ENCODE measurements at places on chromosomes 11 and 22. TPM values are rescaled to one million over a fixed set of nuclear protein-coding genes. Genes with fewer than 3 reads are reported as not detected.

GRCh38 chr22:37186228-37186996, 1.6 kb downstream of the C1QTNF6 start:
- peak overlapping the region; percentile 82 for H3K27ac ChIP-seq
- peak overlapping the region; percentile 83 for H3K4me3 ChIP-seq
- peaks cover 50% of the 10 kb centered on the region for H3K4me1 ChIP-seq
- H3K36me3 ChIP-seq, result no peaks in the 10 kb centered on the region
- no peak for DNase-seq
- no peaks in the 10 kb centered on the region for H3K27me3 ChIP-seq

DNA sequence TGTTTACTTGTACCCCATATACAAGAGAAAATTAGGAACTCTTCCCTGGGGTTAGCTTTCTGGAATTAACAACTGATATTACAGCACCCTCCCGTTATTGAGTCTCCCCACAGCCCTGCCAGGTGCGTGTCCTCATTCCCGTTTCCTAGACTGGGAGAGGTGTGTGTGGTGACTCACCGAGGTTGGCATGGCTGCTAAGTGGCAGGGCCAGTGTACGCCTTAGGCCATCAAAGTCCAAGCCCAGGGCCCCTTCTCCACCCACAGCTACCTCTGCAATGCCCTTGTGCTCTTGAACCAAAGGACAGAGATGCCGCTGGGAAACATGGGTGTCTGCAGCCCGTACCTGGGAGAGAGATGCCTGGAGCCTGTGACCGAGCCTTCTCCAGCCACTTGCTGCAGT, 12.3 kb downstream of the IFT27 start:
- H3K4me1 ChIP-seq, result no peaks in the 10 kb centered on the region
- DNase-seq, result peak; percentile 8
- H3K27ac ChIP-seq, result no peak overlapping the region
- H3K36me3 ChIP-seq, result no peaks in the 10 kb centered on the region

GRCh38 chr11:68962527-68963250, 18.1 kb downstream of the MRGPRD start:
- no peaks in the 10 kb centered on the region for H3K4me1 ChIP-seq
- no peak for DNase-seq
- peaks cover 2% of the 10 kb centered on the region for H3K27me3 ChIP-seq
- H3K27ac ChIP-seq, result no peak overlapping the region
- no peak overlapping the region for H3K4me3 ChIP-seq
- no peaks in the 10 kb centered on the region for H3K36me3 ChIP-seq

The TRIM77 gene
- not detected for total RNA-seq

- H3K27ac ChIP-seq, result no peak overlapping the region
- H3K4me1 ChIP-seq, result no peaks in the 10 kb centered on the region
- peaks cover 6% of the 10 kb centered on the region for H3K27me3 ChIP-seq
- DNase-seq, result no peak
Observed at GRCh38 chr11:102900346-102900745, 25.6 kb upstream of the MMP12 start.

The C22orf31 gene
- total RNA-seq, result not detected

The DCDC1 gene
- total RNA-seq, result 0.14 TPM

DNA sequence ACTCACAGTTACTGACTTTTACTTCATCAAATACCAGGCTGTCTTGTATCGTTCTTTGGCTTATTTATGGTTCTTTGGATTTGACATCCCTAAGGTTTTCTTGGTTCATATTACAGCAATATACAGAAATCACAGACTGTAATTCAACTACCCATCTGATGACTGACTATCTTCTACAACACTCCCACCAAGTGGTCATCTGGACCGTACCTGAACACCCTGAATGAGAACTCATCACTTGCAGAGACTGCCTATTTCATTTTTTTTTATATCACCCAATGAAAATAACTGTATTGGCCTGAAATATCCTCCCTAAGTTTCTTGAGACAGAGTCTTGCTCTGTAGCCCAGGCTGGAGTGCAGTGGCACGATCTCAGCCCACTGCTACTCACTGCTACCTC, 9.5 kb upstream of the UPB1 start:
- no peak overlapping the region for H3K4me3 ChIP-seq
- no peak for DNase-seq
- H3K36me3 ChIP-seq, result no peaks in the 10 kb centered on the region
- H3K4me1 ChIP-seq, result peaks cover 32% of the 10 kb centered on the region
- H3K27me3 ChIP-seq, result peaks cover 5% of the 10 kb centered on the region
- no peak overlapping the region for H3K27ac ChIP-seq

GRCh38 chr22:46085828-46086576, 64.3 kb upstream of the PPARA start:
- no peak overlapping the region for H3K4me3 ChIP-seq
- no peak overlapping the region for H3K27ac ChIP-seq
- DNase-seq, result peak; percentile 37
- H3K36me3 ChIP-seq, result no peaks in the 10 kb centered on the region

The KRTAP5-2 gene
- total RNA-seq, result not detected

DNA sequence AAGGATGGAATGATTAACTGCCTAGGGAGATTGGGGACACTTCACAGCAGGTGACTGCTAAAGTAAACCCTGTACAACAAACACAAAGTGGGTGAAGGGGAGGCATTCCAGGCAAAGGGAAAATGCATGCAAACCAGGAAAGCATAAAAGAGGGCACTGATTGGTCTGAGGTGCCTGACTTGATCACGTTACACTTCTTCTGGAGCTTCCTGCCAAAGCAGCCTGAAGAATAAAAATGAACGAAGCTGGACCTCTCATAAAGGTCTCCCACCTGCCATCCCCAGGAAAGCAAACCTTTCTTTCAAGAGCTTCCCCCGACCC, 46.7 kb upstream of the SCUBE2 start:
- DNase-seq, result no peak
- no peaks in the 10 kb centered on the region for H3K27me3 ChIP-seq
- H3K36me3 ChIP-seq, result no peaks in the 10 kb centered on the region

GRCh38 chr22:48100685-48101417, 1338.4 kb downstream of the TBC1D22A start:
- peak overlapping the region; percentile 52 for H3K4me3 ChIP-seq
- no peak for DNase-seq
- H3K27me3 ChIP-seq, result peaks cover 15% of the 10 kb centered on the region
- no peak overlapping the region for H3K27ac ChIP-seq

DNA sequence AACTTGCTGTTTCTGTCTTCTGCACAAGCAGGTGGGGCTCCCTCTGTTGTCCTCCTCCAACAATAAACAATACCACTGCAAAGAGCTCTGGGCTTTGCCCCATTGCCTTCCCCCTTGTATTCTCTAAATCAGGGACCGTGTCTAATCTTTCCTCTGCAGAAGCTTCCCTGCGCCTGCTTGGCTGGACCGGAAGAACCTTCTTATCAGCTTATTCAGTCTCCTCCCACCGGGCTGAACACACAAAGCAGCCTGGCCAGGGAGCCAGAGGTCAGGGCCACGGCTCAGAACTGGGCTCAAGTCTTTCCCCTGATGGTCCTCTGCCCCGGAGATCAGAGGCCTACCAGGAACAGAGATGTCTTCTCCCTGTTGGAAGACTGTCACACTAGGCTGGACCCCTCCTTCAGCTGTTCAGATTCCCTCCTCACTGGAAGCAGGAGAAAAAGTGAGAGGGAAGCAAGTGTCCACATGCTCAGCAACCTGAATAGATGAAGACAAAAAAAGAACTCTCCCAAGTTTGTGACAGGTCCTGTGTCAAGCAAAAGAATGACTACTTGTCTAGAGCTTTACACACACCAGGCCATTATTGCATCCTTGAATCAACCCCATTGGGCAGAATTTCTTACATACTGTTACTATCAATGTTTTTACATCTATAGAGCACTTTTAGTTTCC, 63.7 kb downstream of the RAB30 start:
- peak overlapping the region; percentile 25 for H3K4me3 ChIP-seq
- no peaks in the 10 kb centered on the region for H3K27me3 ChIP-seq
- DNase-seq, result no peak
- no peaks in the 10 kb centered on the region for H3K36me3 ChIP-seq
- no peak overlapping the region for H3K27ac ChIP-seq
- peaks cover 15% of the 10 kb centered on the region for H3K4me1 ChIP-seq

- H3K27ac ChIP-seq, result peak overlapping the region; percentile 43
- H3K36me3 ChIP-seq, result peaks cover 6% of the 10 kb centered on the region
- no peak for DNase-seq
Observed at GRCh38 chr11:68533945-68534344, 73.4 kb downstream of the PPP6R3 start.

DNA sequence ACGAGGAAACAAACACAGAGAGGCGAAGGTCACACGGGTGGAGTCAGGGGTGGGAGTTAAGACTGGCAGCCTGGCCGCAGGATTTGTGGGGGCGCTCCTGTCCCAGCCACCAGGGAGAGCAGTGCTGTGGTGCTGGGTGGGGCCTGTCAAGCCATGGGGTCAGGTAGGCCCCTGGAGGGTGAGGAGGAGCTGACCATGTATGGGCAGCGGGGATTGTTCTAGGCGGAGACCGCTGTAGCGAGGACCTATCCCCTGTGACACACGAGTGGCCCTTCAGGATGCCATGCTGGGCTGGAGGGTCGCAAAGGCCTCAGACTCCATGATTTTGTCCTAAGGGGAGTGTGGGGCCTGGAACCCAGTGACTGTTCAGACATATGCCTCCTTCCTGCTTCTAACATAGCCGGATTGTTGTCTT, 1.6 kb upstream of the RPS19BP1 start:
- no peak for DNase-seq
- no peak overlapping the region for H3K27ac ChIP-seq
- peaks cover 36% of the 10 kb centered on the region for H3K4me1 ChIP-seq
- H3K4me3 ChIP-seq, result no peak overlapping the region
- H3K36me3 ChIP-seq, result peaks cover 20% of the 10 kb centered on the region
- H3K27me3 ChIP-seq, result no peaks in the 10 kb centered on the region

GRCh38 chr11:6771926-6772893, at the start of gene OR2AG2:
Gene OR2AG2, minus strand, starts transcription at chr11:6771976. Its CDS starts 3,019 bp downstream, at chr11:6768957.
- no peak within 1 kb of the TSS for H3K4me3 ChIP-seq
- no peak for DNase-seq
- H3K27ac ChIP-seq, result no peak within 1 kb of the TSS
- no peaks in the 10 kb centered on the region for H3K36me3 ChIP-seq
- peaks cover 4% of the 10 kb centered on the region for H3K27me3 ChIP-seq

The SEZ6L gene
- total RNA-seq, result not detected

GRCh38 chr11:74011360-74012073, 2.6 kb upstream of the UCP3 start:
- H3K4me3 ChIP-seq, result peak overlapping the region; percentile 64
- peaks cover 8% of the 10 kb centered on the region for H3K36me3 ChIP-seq
- peak; percentile 65 for DNase-seq
- H3K27ac ChIP-seq, result peak overlapping the region; percentile 93
- H3K4me1 ChIP-seq, result peaks cover 45% of the 10 kb centered on the region

The ACCS gene
- 5.4 TPM for total RNA-seq

The CRYBB2 gene
- total RNA-seq, result not detected

The NEU3 gene
- total RNA-seq, result 35.0 TPM

The C11orf52 gene
- not detected for total RNA-seq

- no peak overlapping the region for H3K4me3 ChIP-seq
- no peaks in the 10 kb centered on the region for H3K4me1 ChIP-seq
- DNase-seq, result no peak
- no peak overlapping the region for H3K27ac ChIP-seq
Observed at GRCh38 chr11:13215149-13215548, 62.4 kb upstream of the BMAL1 start.

DNA sequence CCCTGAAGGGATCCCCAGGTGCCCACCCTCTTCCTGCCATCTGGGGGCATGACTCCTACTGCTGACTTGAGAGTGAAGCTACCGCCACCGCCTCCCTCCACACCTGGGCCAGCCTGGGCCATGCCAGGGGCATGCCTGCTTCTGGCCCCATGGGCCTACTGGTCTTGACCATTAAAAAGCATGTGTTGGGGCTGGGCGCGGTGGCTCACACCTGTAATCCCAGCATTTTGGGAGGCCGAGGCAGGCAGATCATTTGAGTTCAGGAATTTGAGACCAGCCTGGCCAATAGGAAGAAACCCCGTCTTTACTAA, 37.7 kb upstream of the CCDC188 start:
- H3K4me1 ChIP-seq, result peaks cover 4% of the 10 kb centered on the region
- DNase-seq, result no peak
- no peaks in the 10 kb centered on the region for H3K36me3 ChIP-seq
- no peak overlapping the region for H3K4me3 ChIP-seq

GRCh38 chr11:113574171-113574570, 99.0 kb upstream of the DRD2 start:
- H3K4me1 ChIP-seq, result no peaks in the 10 kb centered on the region
- no peak overlapping the region for H3K4me3 ChIP-seq
- H3K27ac ChIP-seq, result no peak overlapping the region
- H3K27me3 ChIP-seq, result peaks cover 40% of the 10 kb centered on the region

DNA sequence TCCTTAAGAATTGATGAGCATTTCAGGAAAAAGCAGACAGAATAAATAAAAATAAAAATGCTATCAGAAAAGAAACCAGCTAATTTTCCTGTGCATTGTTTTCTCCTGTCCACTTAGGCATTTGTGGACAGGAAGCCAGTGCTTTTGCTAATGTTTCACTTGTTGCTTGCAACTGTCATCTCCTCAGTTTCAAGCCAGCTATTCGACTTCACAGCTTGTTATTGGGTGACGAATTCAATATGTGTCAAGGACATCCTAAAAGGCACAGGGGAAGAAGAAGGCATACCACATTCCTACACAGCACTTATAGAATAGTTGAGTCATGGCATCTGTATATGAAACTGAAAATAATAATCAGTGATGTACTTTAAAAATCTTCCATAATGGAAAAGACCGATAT, 530.6 kb upstream of the KIRREL3 start:
- H3K4me3 ChIP-seq, result no peak overlapping the region
- no peaks in the 10 kb centered on the region for H3K4me1 ChIP-seq
- DNase-seq, result no peak
- no peak overlapping the region for H3K27ac ChIP-seq

The ZC3H12C gene
- 1.4 TPM for total RNA-seq

- peaks cover 9% of the 10 kb centered on the region for H3K27me3 ChIP-seq
- H3K36me3 ChIP-seq, result no peaks in the 10 kb centered on the region
- H3K4me3 ChIP-seq, result no peak overlapping the region
- H3K27ac ChIP-seq, result no peak overlapping the region
- DNase-seq, result peak; percentile 49
Observed at GRCh38 chr11:19673924-19674729, 38.5 kb upstream of the NAV2 start.

- H3K27ac ChIP-seq, result no peak overlapping the region
- no peak overlapping the region for H3K4me3 ChIP-seq
- no peak for DNase-seq
- H3K36me3 ChIP-seq, result no peaks in the 10 kb centered on the region
Observed at GRCh38 chr11:120235024-120235628, 4.8 kb upstream of the POU2F3 start.

DNA sequence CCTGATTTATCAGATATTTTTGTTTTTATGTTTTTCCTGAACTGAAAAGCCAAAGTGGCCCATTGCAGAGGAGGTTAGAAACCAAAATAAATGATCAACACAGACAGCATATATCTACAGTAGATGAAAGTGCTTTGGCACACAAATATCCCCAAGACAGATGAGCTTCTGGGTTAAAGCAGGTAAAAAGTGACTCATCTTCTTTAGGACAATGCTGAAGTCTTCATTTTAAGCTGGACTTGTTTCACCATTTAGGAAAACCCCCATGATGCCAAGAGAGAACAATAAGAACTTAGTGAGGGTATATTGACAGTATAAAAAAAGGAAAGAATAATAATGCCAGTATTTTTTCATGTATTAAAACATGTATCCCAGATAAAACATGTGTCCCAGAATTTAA, 100.8 kb upstream of the OR9G4 start:
- no peaks in the 10 kb centered on the region for H3K27me3 ChIP-seq
- no peaks in the 10 kb centered on the region for H3K4me1 ChIP-seq
- H3K36me3 ChIP-seq, result no peaks in the 10 kb centered on the region
- no peak overlapping the region for H3K27ac ChIP-seq
